ENCODE measurements at places on chromosomes 2 and 18. TPM values are rescaled to one million over a fixed set of nuclear protein-coding genes. Genes with fewer than 3 reads are reported as not detected.

DNA sequence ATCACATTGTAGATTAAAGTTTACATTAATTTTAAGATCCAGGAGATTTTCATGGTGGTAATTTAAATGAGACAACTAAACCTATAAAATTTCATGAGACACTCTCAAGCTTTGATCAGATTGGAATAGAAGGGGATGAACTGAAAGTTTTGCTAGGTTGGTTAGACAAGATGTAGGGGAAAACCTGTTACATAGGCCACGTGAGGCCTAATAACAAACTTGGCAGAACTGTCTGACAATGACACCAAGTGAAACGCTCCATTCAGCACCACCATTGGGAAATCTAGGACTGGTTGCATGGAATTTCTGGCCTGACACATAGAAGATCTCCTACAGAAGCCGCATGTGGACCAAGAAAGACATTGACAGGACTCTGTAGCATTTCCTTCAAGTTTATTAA is 87.8 kb upstream of the SLC39A10 start:
- no peak for DNase-seq

DNA sequence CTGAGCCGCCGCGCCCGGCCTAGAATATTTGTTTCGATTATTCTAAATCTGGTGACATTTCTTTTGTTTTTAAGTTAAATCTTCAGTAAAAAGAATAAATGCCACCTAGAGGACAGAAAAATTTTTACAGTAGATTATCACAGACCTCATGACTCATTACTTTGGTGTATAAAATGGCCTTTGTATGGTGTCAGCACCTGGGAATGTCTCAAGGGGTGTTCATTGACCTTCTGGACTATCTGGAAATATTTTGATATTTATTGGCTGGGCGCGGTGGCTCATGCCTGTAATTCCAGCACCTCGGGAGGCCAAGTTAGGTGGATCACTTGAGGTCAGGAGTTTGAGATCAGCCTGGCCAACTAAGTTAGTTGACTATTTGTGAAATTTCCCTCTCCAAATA is 30.3 kb upstream of the SLC30A6 start:
- peak; percentile 86 for DNase-seq

DNA sequence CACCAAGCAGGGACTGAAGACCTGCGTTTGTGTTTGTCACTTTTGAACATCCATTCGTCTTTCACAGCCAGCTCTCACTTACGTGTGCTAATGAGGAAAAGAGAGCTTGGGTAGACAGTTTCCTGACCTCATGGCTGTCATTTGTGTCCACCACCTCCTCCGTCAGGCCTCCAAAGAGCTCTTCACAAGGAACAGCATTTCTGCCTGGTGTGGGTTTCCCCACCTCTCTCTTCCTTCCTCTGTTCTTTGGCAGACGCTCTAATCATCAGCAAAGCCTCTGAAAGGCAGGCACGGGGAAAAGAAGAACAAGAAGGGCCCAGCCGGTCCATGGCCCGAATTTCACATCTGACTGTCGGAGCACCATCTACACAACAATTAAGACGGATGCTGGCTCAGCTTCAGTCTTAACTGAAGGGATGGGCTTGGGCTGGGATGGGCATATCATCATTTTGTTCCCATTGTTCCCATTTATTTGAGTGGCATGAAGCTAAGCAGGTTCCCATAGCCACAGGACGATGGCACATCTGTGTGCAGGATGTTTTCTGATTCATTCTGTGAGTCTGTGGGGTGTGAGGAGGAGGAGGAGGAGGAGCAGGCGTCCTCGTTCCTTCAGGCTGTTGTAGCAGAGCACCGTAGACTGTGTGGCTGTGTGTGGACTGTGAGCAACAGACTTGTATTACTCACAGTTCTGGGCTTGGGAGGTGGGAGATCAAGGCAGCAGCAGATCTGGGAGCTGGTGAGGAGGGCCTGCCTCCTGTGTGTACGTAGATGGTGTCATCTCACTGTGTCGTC is 66.4 kb downstream of the TSHZ1 start:
- no peak for DNase-seq

- no peak for DNase-seq
Observed at GRCh38 chr2:65487404-65487803, 55.0 kb upstream of the SPRED2 start.

- peak; percentile 58 for DNase-seq
Observed at GRCh38 chr2:208256192-208256782, 1.4 kb upstream of the IDH1 start.

DNA sequence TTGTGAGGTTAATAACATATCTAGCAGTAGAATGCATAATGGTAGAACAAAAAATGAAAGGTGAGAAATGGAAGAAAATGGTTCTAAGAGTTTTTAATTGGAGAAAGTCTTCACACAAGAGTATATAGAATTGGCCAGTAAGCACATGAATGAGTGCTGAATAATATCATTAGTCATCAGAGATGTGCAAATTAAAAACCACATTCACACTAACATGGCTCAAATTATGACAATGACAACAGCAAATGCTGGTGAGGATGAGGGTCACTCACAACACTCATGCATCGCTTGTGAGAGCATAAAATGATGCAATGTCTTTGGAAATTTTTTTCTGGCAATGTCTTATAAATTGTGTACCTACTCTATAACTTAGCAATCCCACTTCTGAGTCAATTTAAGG is 1355.4 kb upstream of the ACVR2A start:
- peak; percentile 37 for DNase-seq

The PDCD1 gene
- total RNA-seq, result 0.15 TPM

DNA sequence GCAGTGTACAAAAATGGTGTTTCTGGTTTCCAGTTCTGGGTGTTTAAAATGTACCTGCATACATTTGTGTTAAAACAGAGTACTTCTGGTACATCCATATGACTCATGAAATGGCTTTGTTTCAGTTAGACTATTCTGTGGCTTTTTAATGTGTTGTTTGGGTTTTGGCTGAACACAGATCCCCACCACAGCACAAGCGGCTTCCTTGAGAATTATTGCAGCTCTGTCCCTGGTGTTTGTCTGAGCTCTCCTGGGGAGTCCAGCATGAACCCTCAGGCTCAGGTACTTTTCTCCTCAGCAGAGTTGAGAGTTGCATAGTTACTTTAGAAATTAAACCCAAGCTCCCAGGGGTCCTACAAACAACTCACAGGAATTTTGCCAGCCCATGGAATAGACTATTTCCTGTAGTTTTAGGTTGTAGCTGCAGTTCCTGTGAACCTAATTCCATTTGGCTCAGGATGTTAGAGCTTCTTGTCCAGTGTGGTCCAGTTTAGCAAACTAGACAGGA is 64.8 kb upstream of the EML6 start:
- peak; percentile 84 for DNase-seq

The TANC1 gene
- total RNA-seq, result 14.8 TPM

The SCN7A gene
- 1.8 TPM for total RNA-seq

GRCh38 chr2:108910011-108910431 is 79.0 kb downstream of the EDAR start:
- no peak for DNase-seq

- DNase-seq, result no peak
Observed at GRCh38 chr2:216761133-216761532, 65.8 kb upstream of the IGFBP5 start.

DNA sequence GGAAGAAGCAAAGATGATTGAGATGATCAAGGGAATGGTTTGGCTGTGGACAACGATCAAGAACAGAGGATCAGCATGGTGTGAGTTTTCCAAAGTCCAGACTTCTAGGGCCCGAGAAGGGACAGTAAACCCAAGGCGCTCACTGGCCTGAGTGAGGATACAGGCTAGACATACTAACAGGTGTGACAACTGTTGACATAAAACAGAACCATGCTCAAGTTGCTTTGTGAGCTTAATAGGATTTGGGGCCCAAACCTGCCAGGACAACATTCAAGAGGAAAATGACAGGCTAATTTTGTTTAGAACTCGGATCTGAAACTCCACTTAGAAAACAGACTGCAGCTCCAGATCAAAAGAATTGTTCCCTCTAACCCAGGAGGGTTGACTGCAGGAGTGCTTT is 68.1 kb upstream of the ACKR3 start:
- no peak for DNase-seq

- no peak for DNase-seq
Observed at GRCh38 chr2:236017446-236017845, 150.7 kb downstream of the GBX2 start.

DNA sequence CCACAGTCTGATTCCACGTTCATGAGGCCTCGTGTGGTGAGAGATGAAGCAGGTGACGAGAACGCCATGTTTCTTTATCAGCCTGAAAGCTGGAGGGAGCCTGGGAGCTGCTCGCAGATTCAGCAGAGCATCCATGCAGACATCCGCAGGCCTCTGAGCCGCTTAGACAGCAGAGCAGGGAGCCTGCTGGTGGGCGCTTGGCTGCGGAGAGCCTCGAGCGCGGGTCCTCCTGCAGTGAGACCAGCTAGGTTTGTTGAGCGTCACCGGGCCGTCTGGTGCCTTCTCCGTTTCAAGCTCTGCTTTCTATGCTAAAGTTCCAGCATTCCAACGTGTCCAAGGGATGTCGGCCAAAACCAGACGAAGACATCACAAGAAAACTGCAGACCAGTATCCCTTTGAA is 27.6 kb downstream of the CTDP1 start:
- no peak for DNase-seq

GRCh38 chr2:101762451-101763171 is 65.1 kb downstream of the MAP4K4 start:
- no peak for DNase-seq

The CHST9 gene
- 4.5 TPM for total RNA-seq

- DNase-seq, result no peak
Observed at GRCh38 chr18:50944245-50944932, 23.5 kb upstream of the ELAC1 start.

GRCh38 chr2:135424849-135425248 is 106.2 kb downstream of the ZRANB3 start:
- DNase-seq, result no peak

The CFAP65 gene
- total RNA-seq, result not detected

DNA sequence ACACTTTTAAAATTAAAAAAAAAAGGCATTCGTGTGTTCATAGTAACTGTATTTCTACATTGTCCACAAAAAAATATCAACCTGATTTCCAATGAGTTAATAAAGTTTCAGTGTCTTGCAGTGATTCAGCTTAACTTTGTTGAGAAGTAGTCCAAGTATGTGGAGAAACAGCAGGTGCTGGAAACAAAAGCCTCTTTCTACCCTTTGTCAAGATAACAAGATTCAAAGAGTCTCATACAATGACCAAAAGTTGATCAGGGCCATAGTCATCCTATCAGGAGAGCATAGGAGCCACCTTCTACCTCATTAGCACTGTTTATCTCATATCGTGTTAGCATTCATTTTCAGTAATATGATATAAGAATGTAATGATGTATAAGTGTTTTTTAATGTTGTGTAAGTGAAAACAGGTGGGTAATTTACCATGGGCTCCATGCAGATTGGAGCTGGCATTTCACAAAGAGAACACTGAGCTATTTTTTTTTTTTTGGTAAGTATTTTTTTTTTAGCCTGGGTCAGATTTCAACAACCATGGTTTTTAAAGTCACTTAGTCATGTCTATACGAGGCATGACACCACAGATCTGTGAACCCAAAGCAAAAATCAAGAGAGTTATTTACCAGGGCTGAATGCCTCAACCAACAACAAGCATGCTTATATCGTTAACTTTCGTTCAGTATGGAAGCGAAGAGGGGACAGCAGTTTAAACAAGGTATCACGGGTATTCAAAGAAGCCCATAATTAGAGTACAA is 165.0 kb upstream of the ZNF521 start:
- no peak for DNase-seq

The IL1RN gene
- total RNA-seq, result 1.6 TPM
